Activated CD8-positive, alpha-beta T cell treated with anti-CD3 and anti-CD28 coated beads for 36 hours (primary cell): ENCODE measurements at places on chromosomes 2 and 18. TPM values are rescaled to one million over a fixed set of nuclear protein-coding genes. Genes with fewer than 3 reads are reported as not detected.

The PLCL1 gene
- total RNA-seq = 0.69 TPM

The CKAP2L gene
- 30.5 TPM for total RNA-seq

The SGPP2 gene
- 3.0 TPM for total RNA-seq

The PTPRN gene
- total RNA-seq = 0.92 TPM

The REG3A gene
- total RNA-seq = not detected

The CDCA7 gene
- total RNA-seq = 88.5 TPM

The HOXD10 gene
- total RNA-seq = not detected

The MSH2 gene
- total RNA-seq = 56.9 TPM

The SP9 gene
- not detected for total RNA-seq

The TRIM43 gene
- total RNA-seq = not detected

The SPC25 gene
- 32.0 TPM for total RNA-seq

The EIF2AK2 gene
- total RNA-seq = 49.3 TPM

The CABLES1 gene
- total RNA-seq = 1.8 TPM

The EFHD1 gene
- total RNA-seq = 0.70 TPM

The KCNE4 gene
- not detected for total RNA-seq
